ENCODE measurements at places on chromosomes 6 and 20.

- no peak for DNase-seq
Observed at GRCh38 chr6:36110050-36110449, 20.3 kb upstream of the MAPK13 start.

DNA sequence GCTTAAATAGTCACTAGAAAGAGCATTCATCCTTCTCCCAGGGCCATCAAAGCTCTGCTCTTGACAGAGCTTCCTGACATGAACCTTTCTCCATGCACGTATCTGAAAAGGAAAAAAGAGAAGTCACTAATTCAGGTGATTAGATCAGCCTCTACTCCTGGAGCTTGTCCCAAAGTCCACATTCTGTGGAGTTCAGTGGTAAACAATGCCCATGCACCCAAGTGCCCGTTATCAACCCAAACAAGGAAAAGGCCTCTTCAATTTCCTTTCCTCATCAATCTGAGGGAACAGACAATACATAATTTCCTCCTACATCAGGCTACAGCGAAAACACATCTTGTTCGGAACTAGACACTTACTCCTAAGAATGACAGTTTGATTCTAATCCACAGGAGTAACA lies 129.2 kb upstream of the PCSK2 start:
- DNase-seq: no peak

DNA sequence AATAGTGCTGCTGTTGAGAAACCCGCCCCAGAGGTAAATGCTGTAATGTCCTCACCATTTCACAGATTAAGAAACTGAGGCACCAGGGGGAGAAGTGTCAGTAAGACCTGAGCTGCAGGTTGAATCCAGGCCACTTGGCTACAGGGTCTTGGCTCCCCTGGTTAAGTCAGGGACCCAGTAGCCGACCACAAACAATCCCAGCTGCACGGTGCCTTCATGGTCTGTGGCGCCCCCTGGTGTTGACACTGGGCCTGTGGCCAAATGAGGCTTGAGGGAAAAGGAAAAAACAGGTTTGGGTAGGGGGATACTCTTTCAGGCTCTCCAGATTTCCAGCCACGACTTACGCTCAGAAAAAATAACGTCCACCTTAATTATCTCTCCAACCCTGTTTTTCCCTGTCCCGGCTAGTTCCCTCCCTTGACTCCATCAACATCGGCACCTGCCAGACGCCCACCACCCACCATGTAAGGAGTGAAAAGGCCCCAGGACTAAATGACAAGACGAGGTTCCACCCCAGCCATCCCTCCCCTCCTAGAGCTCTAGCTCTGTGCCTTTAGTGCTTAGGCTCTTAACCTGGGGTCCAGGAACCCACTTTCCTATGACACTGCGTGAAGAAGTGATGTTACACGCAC lies 47.7 kb upstream of the POLR1H start:
- peak; percentile 20 for DNase-seq

GRCh38 chr6:75991941-75992340 lies 80.5 kb downstream of the IMPG1 start:
- no peak for DNase-seq

DNA sequence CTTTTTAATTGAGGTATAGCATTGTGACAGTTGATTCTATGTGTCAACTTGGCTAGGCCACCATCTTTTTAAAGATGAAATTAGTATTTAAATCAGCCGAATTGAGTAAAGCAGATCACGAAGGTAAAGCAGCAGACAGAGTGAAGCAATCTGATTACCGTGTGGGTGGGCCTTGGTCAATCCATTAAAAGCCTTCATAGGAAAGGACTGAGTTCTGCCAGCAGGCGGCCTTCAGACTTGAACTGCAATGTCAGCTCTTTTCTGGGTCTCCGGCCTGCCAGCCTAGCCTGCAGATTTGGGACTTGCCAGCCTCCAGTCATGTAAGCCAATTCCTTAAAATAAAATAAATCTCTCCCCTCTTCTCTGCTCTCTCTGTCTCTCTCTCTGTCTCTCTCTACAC lies 22.4 kb upstream of the TGM2 start:
- DNase-seq: no peak

- DNase-seq: no peak
Observed at GRCh38 chr6:35468980-35469750, 964 bp downstream of the RPL10A start.

- DNase-seq: no peak
Observed at GRCh38 chr6:46491628-46492547, 639 bp upstream of the RCAN2 start.

- DNase-seq: no peak
Observed at GRCh38 chr6:1762203-1762602, 152.5 kb downstream of the FOXC1 start.

- peak; percentile 60 for DNase-seq
Observed at GRCh38 chr6:1554476-1555310, 55.0 kb upstream of the FOXC1 start.

- DNase-seq: peak; percentile 8
Observed at GRCh38 chr6:107866606-107867301, 42.6 kb upstream of the SCML4 start.

DNA sequence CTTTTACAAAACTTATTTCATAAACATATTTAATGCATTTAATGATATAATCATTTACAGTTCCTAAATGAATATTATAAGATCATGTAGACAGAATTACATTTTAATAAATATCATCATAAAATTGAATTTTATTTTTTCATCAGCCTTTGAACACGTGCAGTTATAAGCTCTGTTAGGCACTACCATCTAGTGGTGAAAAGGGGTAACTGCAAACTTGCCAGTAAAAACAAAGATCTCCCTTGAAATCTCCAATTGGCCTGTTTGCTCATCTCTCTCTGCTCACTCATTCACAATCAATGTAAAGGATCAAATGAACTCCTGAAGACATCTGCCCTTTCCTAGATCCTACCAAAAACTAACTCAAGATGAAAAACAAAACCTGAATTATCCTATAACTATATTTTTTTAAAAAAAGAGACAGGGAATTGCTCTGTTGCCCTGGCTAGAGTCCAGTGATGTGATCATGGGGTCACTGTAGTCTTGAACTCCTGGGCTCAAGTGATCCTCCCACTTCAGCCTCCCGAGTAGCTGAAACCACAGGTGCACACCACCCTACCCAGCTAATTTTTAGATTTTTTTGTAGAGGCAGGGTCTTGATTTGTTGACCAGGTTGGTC lies 31.7 kb downstream of the SAMHD1 start:
- no peak for DNase-seq

GRCh38 chr6:35409245-35409644 lies 42.9 kb upstream of the FANCE start:
- no peak for DNase-seq

- peak; percentile 40 for DNase-seq
Observed at GRCh38 chr6:130365166-130366106, at the start of gene TMEM200A. Gene TMEM200A, plus strand, starts transcription at chr6:130366017. Its CDS starts 74,406 bp downstream, at chr6:130440423.

DNA sequence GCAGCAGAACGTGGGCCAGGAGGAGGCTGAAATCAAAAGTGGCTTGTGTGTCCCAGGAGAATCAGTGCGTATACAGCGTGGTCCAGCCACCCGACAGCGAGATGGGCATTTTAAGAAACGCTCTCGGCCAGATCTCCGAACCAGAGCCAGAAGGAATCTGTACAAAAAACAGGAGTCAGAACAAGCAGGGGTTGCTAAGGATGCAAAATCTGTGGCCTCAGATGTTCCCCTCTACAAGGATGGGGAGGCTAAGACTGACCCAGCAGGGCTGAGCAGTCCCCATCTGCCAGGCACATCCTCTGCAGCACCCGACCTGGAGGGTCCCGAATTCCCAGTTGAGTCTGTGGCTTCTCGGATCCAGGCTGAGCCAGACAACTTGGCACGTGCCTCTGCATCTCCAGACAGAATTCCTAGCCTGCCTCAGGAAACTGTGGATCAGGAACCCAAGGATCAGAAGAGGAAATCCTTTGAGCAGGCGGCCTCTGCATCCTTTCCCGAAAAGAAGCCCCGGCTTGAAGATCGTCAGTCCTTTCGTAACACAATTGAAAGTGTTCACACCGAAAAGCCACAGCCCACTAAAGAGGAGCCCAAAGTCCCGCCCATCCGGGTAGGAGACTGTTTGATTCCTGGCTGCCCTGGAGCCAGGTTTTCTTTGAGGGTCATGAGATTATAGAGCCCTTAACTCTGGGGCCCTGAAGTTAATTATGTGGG lies 75.3 kb downstream of the ASXL1 start:
- DNase-seq: no peak

DNA sequence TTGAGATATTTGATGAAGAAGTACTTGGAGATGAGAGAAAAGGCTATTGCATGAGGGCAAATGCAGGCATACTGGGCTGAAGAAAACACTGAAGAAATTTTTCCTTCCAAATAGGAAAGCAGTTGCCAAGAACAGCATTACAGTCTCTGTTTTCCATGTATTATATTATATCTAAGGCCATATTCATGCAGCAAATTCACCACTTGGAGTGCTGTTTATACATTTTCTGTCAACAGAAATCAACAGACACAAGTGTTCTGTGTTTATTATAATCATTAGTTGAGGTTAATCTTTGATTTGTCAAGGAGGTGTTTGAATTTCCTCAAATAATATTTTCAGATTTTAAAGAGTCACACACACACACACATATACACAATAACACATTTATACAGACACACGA lies 268.8 kb upstream of the PLCB4 start:
- no peak for DNase-seq

DNA sequence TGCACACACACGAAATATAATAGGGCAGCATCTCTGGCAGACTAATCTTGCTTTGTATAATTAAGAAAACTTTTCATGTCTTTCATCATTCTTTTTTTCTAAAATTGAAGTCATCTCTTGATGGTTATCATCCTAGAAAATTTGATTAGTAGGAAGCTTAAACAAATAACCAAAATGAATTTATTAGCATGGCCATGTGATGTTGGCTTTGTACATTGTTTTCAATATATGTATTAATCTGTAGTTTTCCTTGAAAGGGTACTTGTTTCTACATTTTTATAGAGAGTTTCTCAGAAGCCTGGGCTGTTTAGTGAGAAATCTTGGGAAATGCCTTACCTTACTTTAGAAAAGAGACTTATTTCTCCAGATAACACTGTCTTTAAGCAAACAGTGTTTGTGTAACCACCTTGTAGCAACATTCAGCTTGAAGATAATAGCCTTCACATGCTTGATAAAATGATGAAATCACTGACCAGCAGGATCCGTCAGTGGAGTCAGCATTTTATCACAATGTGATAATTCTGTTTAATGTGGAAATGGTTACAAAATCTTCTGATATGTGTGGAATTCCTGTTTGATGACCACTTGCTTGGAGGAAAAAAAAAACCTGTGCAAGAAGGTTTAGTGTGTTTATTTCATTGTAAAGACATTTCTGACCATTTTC lies 147.8 kb downstream of the MACROD2 start:
- DNase-seq: no peak

- no peak for DNase-seq
Observed at GRCh38 chr6:14865531-14866100, 380.3 kb upstream of the JARID2 start.

- no peak for DNase-seq
Observed at GRCh38 chr6:27972750-27973149, 15.7 kb downstream of the OR2B6 start.

- DNase-seq: no peak
Observed at GRCh38 chr20:19943061-19943521, 74.1 kb upstream of the NAA20 start.

- no peak for DNase-seq
Observed at GRCh38 chr6:150940941-150941340, 75.4 kb downstream of the MTHFD1L start.

DNA sequence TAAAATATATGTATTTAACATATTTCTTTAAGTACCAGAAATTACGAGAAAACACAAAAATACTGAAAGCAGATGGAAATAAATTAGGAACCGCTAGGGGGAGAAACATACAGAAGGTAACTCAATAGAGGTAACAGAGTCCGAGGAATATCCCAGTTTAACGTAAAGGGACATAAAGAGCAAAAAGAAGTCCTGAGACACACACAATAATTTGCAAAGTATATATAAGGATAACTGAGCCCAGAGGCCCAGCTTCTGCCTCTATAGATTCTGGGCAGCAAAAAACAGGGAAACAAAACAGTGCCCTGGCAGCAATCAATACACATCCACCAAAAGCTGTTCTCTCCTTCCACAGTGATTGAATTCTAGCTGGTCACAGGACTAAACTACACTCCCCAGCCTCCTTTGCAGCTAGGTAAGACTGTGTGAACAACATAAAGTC lies 15.1 kb downstream of the TBC1D32 start:
- no peak for DNase-seq

DNA sequence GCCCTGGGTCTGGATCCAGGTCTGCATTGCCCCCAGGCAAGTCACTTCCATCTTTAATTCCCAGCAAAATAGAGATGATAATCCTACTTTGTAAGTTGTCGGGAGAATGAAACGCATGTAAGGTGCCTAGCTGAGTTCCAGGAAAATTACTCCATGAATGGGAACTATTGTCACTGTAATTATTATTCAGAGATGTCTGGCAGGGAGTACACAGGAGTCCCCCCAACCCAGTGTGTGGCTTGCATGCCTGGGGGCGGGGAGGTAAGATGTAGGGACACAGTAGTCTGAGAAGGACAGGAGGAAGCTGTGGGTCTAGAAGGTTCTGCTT lies 85.4 kb downstream of the CD40 start:
- DNase-seq: no peak

GRCh38 chr20:19465536-19465935 lies 253.1 kb downstream of the SLC24A3 start:
- no peak for DNase-seq

DNA sequence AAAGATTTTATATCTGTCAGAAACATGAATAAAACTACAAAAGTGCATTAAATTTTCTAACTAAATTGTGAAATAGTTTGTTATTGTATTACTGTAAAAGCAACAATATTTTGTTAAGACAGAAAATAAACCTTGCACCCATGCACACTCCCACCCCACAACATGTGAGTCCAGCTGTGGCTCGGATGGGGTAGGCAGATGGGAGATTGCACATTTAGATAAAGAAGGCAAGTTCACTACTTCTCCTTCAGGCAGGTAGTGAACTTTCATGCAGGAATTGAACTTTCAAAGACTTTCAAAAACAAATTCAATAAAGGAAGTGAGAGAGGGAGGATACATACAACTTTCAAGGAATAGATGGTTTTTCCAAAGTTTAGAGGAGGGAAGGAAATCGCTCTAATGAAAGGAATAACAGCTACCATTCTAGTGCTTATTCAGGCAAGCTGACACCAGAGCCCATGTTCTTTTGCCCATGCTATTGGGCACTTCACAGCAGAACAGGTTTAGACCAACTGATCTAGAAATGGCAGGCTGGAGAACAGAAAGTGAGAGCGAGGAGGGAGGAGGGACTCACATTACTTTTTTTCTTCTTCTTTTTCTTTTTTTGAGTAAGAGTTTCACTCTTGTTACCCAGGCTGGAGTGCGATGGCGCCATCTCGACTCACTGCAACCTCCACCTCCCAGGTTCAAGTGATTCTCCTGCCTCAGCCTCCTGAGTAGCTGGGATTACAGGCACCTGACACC lies 28.5 kb downstream of the SF3B5 start:
- no peak for DNase-seq

DNA sequence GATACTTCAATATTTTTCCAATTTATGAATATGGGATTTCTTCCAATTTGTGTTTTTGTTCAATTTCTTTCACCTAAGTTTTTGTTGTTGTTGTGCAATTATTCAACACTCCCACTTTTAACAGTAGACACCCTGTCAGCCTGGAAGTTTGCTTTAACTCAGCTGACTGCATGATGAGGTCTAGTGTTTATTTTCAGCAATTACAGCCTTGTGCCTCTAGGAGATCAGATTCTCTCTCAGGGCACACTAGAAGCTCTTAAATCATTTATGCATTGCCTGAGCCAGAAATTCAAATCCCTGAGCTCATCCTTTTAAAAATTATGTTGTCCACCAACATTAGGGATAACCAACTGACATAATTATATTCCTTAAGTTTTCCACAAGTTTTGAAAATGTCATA lies 85.7 kb downstream of the MRAP2 start:
- no peak for DNase-seq
